GM04503 (cell line): ENCODE measurements at places on chromosomes 5 and 9.

DNA sequence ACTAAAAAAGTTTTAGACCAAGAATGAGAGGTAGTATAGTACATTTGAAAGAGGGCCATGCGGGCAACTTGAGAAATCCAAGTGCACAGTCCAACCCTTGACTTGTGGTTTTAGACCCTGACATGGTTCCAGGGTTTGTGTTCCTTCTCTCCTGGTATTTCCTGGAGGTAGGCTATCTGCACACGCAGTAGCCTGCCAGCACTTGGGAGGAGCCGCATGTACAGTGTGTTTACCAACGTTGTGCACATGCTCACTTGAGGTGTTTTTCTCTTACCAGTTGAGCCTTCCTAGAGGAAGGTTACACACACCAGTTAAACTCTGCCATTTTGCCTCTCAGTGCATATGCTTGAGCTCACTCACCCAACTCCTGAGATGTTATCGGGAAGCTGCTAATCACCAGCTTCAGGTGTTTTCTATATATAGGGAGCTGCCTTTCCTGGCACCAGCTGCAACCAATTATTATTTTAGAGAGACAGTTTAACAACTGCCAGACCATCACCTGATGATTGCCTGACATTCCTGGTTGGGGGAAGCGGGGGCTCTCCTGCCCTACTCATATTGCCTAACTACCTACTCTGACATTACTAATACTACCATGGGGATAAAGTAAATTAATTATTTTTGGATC is 593.4 kb upstream of the TUSC1 start:
- no peak for DNase-seq

GRCh38 chr5:40034441-40034840 is 609.7 kb upstream of the DAB2 start:
- DNase-seq: no peak

DNA sequence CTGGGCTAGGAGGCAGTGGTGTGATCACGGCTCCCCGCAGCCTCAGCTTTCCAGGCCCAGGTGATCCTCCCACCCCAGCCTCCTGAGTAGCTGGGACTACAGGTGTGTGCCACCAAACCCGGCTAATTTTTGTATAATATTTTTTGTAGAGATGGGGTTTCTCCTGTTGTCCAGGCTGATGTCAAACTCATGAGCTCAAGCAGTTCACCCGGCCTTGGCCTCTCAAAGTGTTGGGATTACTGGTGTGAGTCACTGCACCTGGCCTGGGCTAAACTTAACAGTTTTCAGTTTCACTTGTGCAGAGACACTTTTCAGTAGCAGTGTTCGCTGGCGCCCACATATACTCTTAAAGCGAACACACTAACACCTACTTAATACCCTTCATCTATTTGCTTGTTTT is 205.6 kb upstream of the ZNF608 start:
- no peak for DNase-seq

DNA sequence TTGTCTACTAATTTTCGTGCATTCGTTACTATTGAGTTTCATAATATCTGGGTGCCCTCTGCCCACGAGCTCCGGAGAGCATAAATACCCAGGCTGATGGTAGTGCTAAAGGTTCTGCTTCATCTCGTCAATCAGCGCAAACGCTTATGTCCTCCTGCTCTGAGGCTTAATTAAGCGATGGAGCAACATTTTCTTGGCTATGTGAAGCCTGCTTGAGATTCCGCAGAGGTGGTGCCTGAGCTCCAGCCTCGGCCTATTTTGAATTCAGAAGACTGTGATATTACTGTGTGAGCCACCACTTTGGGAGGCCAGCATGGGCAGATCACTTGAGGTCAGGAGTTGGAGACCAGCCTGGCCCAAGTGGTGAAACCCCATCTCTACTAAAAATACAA is 44.8 kb downstream of the ANXA2R start:
- DNase-seq: no peak

- DNase-seq: no peak
These were observed 73.8 kb downstream of the TRIO start for GRCh38 chr5:14216902-14217301.

GRCh38 chr5:6785161-6785860 is 72.1 kb downstream of the TENT4A start:
- DNase-seq: no peak

DNA sequence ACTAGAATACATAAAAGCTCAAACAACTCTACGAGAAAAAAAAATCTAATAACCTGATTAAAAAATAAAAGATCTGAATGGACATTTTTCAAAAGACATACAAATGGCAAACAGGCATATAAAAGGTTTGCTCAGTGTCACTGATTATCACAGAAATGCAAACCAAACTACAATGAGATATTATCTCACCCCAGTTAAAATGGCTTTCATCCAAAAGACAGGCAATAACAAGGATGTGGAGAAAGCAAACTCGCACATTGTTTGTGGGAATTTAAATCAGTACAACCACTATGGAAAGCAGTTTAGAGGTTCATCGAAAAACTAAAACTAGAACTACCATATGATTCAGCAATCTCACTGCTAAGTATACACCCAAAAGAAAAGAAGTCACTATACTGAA is 20.8 kb downstream of the UGT3A2 start:
- DNase-seq: no peak

GRCh38 chr9:111659691-111660090 is 1.7 kb upstream of the GNG10 start:
- no peak for DNase-seq

DNA sequence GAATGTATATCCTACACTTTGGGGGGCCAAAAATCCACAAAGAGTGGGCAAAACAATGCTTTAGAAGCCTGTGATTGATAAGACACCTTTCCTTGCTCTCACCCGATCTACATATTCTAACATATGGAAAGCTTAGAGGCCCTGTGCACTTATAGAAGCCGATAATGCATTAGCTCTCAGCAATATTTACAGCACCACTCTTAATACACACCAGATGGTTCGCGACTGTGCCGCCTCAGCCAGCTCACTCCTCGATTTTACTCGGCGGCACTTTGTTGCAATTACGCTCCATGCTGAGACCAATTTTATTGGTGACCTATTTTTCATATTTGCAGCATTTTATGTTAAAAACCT is 18.8 kb downstream of the NR2F1 start:
- no peak for DNase-seq

GRCh38 chr5:129943936-129944335 is 39.7 kb downstream of the CHSY3 start:
- DNase-seq: no peak

DNA sequence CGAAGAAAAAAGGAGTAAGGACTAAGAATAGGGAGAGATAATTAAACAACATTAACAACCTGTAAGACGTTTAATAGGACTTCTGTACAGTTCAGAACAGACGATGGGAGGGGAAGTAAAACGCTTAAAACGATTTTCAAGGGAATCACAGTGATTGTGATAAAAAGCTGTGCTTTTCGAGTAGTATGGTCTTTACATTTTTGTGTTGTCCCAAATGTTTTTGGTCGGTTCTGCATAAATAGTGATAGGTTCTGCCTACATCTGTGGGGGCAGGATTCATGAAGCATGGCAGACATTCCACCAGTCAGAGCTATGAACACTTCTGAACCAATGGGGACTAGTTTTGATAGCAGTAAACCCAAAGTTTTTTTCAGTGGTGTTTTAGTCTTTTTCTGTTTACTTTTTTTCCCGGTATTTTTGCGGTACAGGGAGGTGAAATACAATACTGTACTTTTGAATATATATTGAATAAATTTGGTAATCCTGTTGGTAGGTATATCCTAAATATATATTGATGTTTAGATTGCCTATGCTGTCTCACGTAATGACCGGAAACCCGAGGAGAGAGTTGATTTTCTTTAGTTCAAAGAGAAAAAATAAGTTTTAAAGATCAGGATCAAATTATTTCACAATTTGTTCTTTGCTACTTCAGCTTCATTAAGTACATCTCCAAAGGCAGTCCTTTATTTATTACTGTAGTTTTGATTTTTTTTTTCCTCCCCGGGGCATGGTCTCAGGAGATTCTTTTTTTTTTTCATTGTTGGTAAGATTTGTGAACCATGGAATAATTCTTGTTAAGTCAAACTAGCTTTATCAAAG is 1.3 kb downstream of the ERBIN start:
- peak; percentile 41 for DNase-seq

GRCh38 chr5:56183506-56183905 is 49.6 kb downstream of the ANKRD55 start:
- DNase-seq: peak; percentile 70

DNA sequence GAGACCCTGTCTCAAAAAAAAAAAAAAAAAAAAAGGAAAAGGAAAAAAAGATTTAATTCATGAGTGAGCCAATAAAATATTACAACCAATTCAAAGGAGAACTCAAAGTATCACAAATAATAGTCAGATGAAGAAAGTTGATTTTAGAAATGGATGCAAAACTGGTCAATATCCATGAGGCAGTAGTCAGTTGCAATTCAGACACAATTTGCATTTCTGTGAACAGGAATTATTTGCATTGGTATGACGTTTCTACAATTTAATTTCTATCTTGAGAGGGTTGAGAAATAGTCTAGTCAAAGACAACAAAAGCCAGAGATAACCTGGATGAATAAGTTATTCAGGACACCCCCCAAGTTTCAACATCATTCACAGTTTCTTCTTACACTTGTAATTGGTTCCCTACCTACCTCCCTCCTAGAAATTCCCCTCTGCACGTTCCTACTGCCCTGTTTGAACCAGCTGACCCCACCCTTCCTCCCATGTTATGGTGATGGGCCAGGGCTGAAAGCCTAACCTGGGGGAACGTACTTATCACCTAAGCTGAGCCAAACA is 28.6 kb upstream of the CDKN2AIPNL start:
- no peak for DNase-seq

DNA sequence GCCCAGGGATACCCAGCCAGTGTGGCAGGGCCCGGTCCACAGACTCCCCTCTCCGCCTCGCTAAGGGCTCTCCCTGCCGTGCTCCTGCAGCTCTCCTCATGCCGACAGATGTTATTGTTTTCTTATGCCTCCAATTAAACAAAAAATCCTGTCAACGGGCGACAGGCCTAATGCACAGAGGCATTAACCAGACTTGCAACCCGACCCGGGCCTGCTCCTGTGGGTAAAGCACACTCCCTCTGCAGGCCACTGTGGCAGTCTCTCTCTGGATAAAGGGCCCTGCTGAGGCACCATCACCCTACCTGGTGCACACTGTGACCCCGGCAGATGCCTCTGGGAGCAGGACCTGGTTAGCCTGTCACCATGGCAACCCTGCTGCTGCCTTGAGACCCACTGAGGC is 27.5 kb upstream of the HAND1 start:
- DNase-seq: no peak

- DNase-seq: no peak
These were observed 96.0 kb downstream of the GPR21 start for GRCh38 chr9:123129423-123129822.

- no peak for DNase-seq
These were observed 48.2 kb downstream of the TLE4 start for GRCh38 chr9:79619930-79620329.

- DNase-seq: no peak
These were observed 3.4 kb upstream of the AMBP start for GRCh38 chr9:114081441-114082016.

DNA sequence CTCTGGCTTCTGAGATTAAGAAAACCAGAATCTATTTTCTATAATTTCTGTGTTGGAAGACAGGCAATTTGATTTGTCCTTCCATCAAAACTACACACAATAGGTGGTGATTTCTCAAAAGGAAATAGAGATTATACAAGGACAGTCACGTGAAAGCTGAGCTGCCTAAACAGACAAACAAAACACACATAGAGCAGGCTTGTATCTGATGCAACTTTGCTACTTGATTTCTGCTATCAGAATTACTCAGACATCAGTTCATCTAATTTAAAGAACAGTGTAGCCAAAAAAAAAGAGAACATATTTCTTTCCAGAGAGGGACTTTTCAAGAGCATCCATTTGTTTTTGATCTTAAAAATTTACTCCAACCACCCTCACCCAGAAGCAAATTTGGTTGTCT is 2128.3 kb upstream of the C9orf72 start:
- DNase-seq: no peak

GRCh38 chr9:89439571-89439970 is 58.3 kb downstream of the SEMA4D start:
- no peak for DNase-seq

GRCh38 chr5:130550562-130550928 is 614.5 kb downstream of the HINT1 start:
- DNase-seq: no peak

DNA sequence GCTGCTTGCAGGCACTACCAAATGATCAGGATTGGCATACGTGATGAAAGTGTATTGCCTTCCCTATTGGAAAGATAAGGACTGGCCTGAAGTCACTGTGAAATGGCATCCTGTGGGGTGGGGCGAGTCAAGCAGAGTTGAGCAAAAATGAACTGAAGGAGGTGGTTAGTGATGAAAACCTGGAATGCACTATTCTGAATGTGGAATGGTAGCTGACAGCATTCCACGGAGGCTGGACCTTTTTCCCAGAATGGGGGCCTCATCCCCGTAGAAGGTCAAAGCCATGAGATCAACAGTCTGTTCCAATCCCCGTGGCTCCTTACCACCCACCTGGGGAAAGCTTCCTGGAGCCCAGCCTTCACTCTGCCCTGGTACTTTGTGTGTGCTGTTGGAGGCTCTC is 37.7 kb downstream of the ASS1 start:
- no peak for DNase-seq

DNA sequence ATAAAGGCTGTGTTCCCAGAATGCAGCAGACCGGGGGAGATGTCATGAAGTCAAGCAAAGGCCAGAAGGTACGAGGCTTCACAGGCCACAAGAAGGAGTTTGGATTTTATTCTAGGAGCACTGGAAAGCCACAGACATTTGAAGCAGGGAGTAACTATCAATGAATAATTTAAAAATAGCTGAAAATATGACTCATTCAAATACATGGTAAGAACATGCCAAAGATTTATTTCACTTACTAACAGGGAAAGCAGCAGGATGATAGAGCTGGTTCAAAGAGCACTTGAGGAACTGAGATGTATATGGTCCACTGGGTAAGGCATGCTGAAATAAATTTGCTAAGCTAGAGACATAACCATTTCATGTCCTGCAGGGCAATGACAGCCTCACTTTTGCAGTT is 53.2 kb downstream of the MSX2 start:
- DNase-seq: no peak

GRCh38 chr9:83132768-83133167 is 69.8 kb upstream of the RASEF start:
- DNase-seq: no peak

GRCh38 chr5:159887050-159887449 is 29.2 kb upstream of the ADRA1B start:
- DNase-seq: no peak

DNA sequence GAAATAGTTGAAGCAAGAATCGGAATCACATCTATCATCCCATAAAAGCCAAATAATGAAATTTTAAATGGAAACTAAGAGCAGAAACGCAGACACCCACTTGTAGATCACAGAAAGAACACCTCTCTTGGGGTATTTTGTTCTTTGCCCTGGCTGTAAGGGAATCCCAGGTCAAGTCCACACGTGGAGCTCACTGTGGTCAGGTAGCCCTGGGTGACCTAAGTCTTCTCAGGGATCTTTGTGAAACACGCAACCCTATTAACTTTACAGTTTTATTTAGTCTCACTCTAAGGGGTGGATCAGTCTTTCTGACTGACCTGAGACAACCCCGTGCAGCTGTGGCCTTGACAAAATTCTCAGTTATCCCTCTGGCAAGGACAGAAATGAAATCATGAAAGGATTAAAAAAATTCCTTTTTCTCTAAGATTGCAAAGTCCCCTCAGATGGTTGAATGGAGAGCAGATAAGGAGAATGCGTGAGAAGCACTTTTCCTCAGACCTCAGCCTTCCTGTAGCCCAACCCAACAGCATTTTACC is 111.6 kb downstream of the NREP start:
- DNase-seq: no peak
